ENCODE measurements at places on chromosomes 6 and 20. TPM values are rescaled to one million over a fixed set of nuclear protein-coding genes. Genes with fewer than 3 reads are reported as not detected.

Gene LKAAEAR1
- 0.30 TPM for polyA plus RNA-seq

Gene SPDEF
- not detected for polyA plus RNA-seq

Gene OR12D3
- not detected for polyA plus RNA-seq

Gene TAP2
- 11.0 TPM for polyA plus RNA-seq

Gene PSMF1
- 189 TPM for polyA plus RNA-seq

Gene GPR6
- polyA plus RNA-seq, result not detected
